ENCODE measurements at places on chromosomes 4 and X. TPM values are rescaled to one million over a fixed set of nuclear protein-coding genes. Genes with fewer than 3 reads are reported as not detected.
A peak's percentile ranks its signal among the peaks of the same experiment; 100 is the strongest.

Gene SASH3
- total RNA-seq, result 63.0 TPM

Gene XAGE2
- total RNA-seq, result not detected

Gene BTK
- total RNA-seq, result 81.6 TPM

Gene SH3D19
- not detected for total RNA-seq

Gene GAGE2A
- not detected for total RNA-seq

Gene BLOC1S4
- 13.9 TPM for total RNA-seq

Gene HTATSF1
- total RNA-seq, result 48.1 TPM

Gene MCUB
- 72.9 TPM for total RNA-seq

Gene HTN1
- not detected for total RNA-seq

Gene ENPEP
- not detected for total RNA-seq

Gene FAAH2
- total RNA-seq, result not detected

Gene MAGEE1
- 0.76 TPM for total RNA-seq

DNA sequence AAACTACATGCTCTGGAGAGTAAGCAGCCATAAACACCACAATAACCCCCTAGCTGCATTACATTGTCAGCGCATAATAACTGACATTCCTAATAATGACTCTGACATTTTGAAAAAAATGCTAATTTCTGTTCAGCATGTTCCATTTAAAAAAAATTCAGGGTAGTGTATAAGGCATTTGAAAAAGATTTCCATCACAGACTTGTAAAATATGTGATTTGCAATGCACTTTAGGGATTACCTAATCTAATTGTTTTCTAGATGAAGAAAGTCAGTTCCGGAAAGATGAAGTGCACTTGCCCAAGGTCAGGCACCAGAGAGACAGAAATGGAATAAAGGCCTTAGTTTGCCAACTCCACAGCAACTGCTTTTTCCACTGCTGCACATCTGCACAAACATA lies 55.3 kb downstream of the FANCB start:
- H3K4me1 ChIP-seq, result no peaks in the 10 kb centered on the region
- H3K36me3 ChIP-seq, result no peaks in the 10 kb centered on the region
- no peak overlapping the region for H3K27ac ChIP-seq
- DNase-seq, result no peak

DNA sequence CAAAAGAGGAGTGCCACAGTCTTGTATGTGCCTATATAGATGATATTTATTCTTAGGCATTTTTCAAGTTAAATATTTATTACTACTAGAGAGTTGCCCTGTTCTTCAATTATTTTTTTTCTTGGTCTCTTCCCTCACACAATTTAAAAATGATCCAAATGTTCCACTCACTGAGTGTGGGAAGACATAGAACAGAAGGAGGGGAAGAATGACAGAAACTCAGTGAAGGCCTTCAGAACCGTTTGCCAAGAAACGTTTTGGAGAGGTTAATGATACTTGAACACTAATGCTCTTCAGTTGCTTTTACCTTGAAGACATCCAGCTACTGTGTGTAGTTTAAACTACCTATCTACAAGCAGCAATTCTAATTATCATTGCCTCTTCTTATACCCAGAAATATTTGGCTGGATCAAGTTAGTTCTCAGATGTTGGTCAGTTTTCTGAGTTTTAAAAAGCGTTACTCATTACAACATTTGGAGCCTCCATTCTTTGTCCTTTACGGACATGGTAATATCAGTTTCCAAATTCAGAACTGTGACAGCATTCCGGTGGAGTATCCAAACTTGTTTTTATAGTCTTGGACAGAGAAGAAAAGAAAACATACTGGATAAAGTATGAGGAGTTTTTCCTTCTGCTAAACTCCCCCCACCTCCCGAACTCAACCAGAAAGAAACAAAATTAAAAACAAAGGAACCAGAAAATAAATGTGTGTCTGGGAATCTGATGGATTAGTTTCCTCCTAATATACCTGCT lies 389.7 kb downstream of the SPRY1 start:
- H3K27me3 ChIP-seq, result no peaks in the 10 kb centered on the region
- no peak overlapping the region for H3K4me3 ChIP-seq
- DNase-seq, result no peak
- H3K27ac ChIP-seq, result no peak overlapping the region
- no peaks in the 10 kb centered on the region for H3K4me1 ChIP-seq

- H3K4me3 ChIP-seq, result no peak overlapping the region
- DNase-seq, result no peak
- H3K4me1 ChIP-seq, result no peaks in the 10 kb centered on the region
- no peaks in the 10 kb centered on the region for H3K27me3 ChIP-seq
- H3K36me3 ChIP-seq, result no peaks in the 10 kb centered on the region
- no peak overlapping the region for H3K27ac ChIP-seq
These were observed 25.9 kb upstream of the LNX1 start for GRCh38 chr4:53617101-53617680.

- no peak overlapping the region for H3K27ac ChIP-seq
- H3K27me3 ChIP-seq, result peaks cover 5% of the 10 kb centered on the region
- H3K4me1 ChIP-seq, result no peaks in the 10 kb centered on the region
These were observed 66.6 kb downstream of the NR3C2 start for GRCh38 chr4:148375584-148375983.

DNA sequence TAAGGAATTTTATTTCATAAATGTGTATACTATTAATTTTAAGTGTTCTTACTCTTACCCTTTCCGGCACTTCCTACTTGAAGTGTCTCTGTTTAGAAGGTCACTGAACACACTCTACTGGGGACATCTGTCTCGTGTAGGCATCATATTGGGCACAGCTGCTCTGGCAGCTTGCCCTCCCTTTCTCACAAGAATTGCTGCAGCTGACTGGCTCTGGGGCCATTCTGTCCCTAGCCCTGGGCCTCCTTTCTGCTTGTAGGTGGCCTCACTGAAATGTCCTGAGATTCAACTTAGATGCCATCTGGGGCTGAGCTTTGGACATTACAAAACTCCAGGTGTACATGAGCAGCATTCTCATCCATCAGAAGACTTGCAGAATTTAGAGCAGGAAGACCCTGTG lies 49.6 kb downstream of the SMAD1 start:
- H3K36me3 ChIP-seq, result no peaks in the 10 kb centered on the region
- DNase-seq, result no peak
- no peak overlapping the region for H3K4me3 ChIP-seq
- H3K27ac ChIP-seq, result no peak overlapping the region

GRCh38 chr4:20857081-20857480 lies 156.8 kb downstream of the PACRGL start:
- H3K27me3 ChIP-seq, result no peaks in the 10 kb centered on the region
- DNase-seq, result no peak
- no peak overlapping the region for H3K27ac ChIP-seq
- H3K4me1 ChIP-seq, result no peaks in the 10 kb centered on the region
- H3K4me3 ChIP-seq, result no peak overlapping the region

DNA sequence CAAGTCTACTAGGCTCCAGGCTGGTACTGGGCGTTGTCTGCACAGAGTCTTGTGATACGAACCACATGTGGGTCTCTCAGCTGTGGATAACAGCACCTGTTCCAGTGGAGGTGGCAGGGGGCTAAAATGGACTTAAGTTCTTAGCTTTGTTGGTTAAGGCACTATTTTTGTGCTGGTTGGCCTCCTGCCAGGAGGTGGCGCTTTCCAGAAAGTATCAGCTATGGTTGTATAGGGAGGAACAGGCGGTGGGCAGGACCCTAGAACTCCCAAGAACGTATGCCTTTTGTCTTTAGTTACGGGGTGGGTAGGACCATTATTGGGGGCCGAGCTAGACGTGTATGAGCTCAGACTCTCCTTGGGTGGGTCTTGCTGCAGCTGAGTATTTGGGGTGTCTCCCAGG lies 1138.4 kb downstream of the PCDH19 start:
- DNase-seq, result no peak
- H3K4me1 ChIP-seq, result no peaks in the 10 kb centered on the region
- H3K4me3 ChIP-seq, result no peak overlapping the region
- no peaks in the 10 kb centered on the region for H3K36me3 ChIP-seq
- H3K27ac ChIP-seq, result no peak overlapping the region

DNA sequence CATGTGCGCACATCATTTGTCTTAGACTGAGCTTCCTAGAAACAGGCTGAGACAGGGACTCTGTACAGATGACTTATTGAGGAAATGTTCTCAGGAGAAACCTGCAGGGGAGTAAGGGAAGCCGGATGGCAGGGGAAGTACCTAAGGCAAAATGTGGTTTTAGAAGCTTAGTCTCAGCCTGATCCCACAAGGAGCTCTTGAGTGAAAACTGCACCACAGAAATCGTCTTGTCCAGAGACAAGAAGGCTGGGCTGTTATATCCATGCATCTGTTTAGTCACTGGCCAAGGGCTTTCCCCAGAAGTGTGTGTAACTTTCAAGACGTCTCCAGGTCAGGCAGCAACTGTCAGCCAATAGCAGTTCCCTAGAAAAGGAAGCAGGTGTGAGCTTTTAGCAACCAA lies 86.0 kb downstream of the FUNDC1 start:
- H3K4me1 ChIP-seq, result no peaks in the 10 kb centered on the region
- no peaks in the 10 kb centered on the region for H3K36me3 ChIP-seq
- no peak overlapping the region for H3K4me3 ChIP-seq
- no peak overlapping the region for H3K27ac ChIP-seq
- DNase-seq, result no peak
- no peaks in the 10 kb centered on the region for H3K27me3 ChIP-seq

DNA sequence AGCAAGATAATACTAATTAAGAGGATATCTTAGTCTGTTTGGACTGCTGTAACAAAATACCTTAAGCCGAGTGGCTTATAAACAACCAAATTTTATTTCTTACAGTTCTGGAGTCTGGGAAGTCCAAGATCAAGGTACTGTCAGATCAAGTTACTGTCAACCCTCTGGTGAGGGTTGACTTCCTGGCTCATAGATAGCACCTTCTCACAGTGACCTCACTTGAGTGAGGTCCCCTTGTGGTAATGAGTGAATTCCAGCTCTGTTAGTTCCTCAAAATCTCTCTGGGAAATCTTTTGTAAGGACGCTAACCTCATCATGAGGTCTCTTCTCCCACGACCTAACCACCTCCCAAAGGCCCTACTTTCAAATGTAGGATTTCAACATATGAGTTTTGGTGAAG lies 36.9 kb upstream of the ADGRA3 start:
- no peaks in the 10 kb centered on the region for H3K36me3 ChIP-seq
- H3K4me3 ChIP-seq, result no peak overlapping the region
- no peak for DNase-seq
- no peaks in the 10 kb centered on the region for H3K27me3 ChIP-seq
- H3K4me1 ChIP-seq, result no peaks in the 10 kb centered on the region

- no peaks in the 10 kb centered on the region for H3K4me1 ChIP-seq
- no peaks in the 10 kb centered on the region for H3K27me3 ChIP-seq
- H3K27ac ChIP-seq, result no peak within 1 kb of the TSS
- no peak within 1 kb of the TSS for H3K4me3 ChIP-seq
These were observed at the start of gene DDIT4L for GRCh38 chr4:100189820-100190642. TSS of gene DDIT4L (minus strand) at chr4:100190468. CDS start at chr4:100189983, 485 bp downstream.

DNA sequence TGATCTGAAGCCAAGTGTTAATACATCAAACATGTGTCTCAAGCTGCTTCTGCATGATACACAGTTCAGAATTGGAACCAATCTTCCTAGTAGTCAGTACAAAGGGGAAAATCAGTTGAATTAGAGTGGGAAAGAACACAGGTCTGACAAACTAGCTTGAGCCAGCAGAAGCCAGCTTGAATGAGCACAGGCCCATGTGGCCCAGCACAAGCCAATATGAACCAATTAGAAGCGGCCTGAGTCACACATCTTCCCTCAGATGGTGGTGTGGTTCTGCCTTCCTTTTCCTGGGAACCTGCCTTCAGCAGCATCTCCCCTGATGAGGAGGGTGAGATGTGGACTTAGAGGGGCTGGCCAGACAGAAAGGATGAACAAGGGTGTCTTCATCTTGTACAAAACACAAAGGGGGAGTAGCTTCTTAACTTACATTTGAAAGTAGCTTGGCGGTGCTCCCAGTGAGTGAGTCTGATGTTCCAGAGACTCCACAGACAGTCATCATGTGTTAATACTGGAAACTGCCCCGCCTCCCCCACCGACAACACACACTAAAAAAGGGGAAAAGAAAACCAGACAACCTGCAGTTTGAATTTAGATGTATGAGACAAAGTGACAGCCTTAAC lies 72.0 kb downstream of the FRMPD4 start:
- no peaks in the 10 kb centered on the region for H3K4me1 ChIP-seq
- H3K36me3 ChIP-seq, result no peaks in the 10 kb centered on the region
- no peak for DNase-seq
- no peaks in the 10 kb centered on the region for H3K27me3 ChIP-seq
- no peak overlapping the region for H3K27ac ChIP-seq

- no peak for DNase-seq
- H3K27ac ChIP-seq, result no peak overlapping the region
- H3K4me3 ChIP-seq, result no peak overlapping the region
- peaks cover 21% of the 10 kb centered on the region for H3K4me1 ChIP-seq
- H3K27me3 ChIP-seq, result no peaks in the 10 kb centered on the region
These were observed 2.0 kb downstream of the SPON2 start for GRCh38 chr4:1170156-1170975.

GRCh38 chrX:103254921-103255493 lies at the start of gene TCEAL8:
TSS of gene TCEAL8 (minus strand) at chrX:103255155. CDS start at chrX:103253979, 1,176 bp downstream.
- H3K4me1 ChIP-seq, result peaks cover 11% of the 10 kb centered on the region
- no peaks in the 10 kb centered on the region for H3K27me3 ChIP-seq
- DNase-seq, result peak; percentile 85
- no peaks in the 10 kb centered on the region for H3K36me3 ChIP-seq
- peak within 1 kb of the TSS; percentile 84 for H3K4me3 ChIP-seq
- peak within 1 kb of the TSS; percentile 37 for H3K27ac ChIP-seq

DNA sequence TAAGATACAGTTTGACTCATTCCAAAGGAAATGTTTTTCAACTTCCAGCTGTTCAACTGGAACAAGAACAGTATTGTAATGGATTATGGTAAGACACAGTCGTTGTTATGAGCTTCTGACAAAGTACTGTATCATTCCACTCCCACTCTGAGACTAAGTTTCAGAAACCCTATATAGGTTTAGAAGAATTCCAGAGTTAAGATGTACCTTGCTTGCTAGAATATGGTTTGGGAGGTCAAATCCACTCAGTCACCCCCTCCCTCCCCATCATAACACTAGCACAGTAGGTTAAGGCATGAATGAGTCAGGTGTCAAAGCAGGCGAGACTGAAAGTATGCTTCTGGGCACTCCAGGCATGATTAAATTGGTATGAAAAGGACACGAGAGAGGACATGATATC lies 339.7 kb downstream of the DMD start:
- H3K4me3 ChIP-seq, result no peak overlapping the region
- DNase-seq, result no peak
- H3K27ac ChIP-seq, result no peak overlapping the region
- no peaks in the 10 kb centered on the region for H3K36me3 ChIP-seq
- no peaks in the 10 kb centered on the region for H3K4me1 ChIP-seq

GRCh38 chr4:48654015-48654664 lies 125.9 kb downstream of the FRYL start:
- H3K27me3 ChIP-seq, result no peaks in the 10 kb centered on the region
- no peak overlapping the region for H3K4me3 ChIP-seq
- peaks cover 15% of the 10 kb centered on the region for H3K4me1 ChIP-seq
- DNase-seq, result no peak

- no peaks in the 10 kb centered on the region for H3K27me3 ChIP-seq
- DNase-seq, result no peak
- no peaks in the 10 kb centered on the region for H3K36me3 ChIP-seq
- H3K27ac ChIP-seq, result no peak overlapping the region
These were observed 151.2 kb upstream of the SLC4A4 start for GRCh38 chr4:71187404-71188155.

- H3K27me3 ChIP-seq, result no peaks in the 10 kb centered on the region
- no peaks in the 10 kb centered on the region for H3K36me3 ChIP-seq
- H3K4me3 ChIP-seq, result no peak overlapping the region
- no peaks in the 10 kb centered on the region for H3K4me1 ChIP-seq
- no peak overlapping the region for H3K27ac ChIP-seq
These were observed 105.1 kb downstream of the ADGRA3 start for GRCh38 chr4:22410645-22411247.

Data from Karpas-422 (cell line).